ENCODE measurements at places on chromosomes 11 and 22. TPM values are rescaled to one million over a fixed set of nuclear protein-coding genes. Genes with fewer than 3 reads are reported as not detected.

DNA sequence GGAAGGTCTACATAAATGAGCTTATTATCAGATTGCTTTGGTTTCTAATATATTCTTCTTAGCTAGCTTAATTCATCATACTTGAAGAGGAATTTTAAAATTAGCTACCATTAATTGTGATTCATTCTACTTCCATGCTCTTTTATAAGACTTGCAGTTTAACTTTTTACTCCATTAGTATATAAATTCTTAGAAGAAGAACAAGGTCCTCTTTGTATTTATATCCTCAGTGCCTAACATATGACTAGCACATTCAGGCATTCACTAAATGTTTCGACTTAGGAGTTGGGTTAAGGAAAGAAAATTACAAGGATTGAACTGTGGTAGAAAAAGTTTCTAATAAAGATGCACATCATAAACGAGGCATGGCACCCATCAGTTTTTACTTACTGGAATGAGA, 1135.5 kb downstream of the JRKL start:
- no peak for DNase-seq

GRCh38 chr11:67022961-67023956, at the start of gene SYT12:
SYT12 (plus strand) TSS chr11:67023134; CDS start chr11:67030145, 7,011 bp downstream.
- DNase-seq, result peak; percentile 60

- DNase-seq, result no peak
These were observed 130.9 kb downstream of the KIF18A start for GRCh38 chr11:27977031-27977430.

DNA sequence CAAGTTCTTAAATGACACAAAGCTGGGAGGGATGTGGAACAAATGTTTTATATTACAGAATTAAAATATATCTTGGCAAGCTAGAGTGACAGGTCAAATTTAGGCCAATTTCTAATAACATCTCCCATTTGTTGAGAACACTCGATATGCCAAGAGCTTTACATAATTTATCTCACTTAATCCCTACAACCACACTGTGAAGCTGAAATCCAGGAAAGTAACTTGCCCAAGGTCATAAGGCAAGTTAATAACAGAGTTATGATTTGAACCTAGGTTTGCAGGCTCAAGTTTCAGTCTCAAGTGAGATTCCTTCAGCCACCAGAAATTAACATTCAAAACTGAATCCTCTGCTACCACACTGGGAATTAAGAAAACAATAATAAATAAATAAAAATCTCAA, 38.3 kb downstream of the RAB30 start:
- DNase-seq, result no peak

- no peak for DNase-seq
These were observed 668 bp downstream of the MADD start for GRCh38 chr11:47270331-47271271.

- no peak for DNase-seq
These were observed 31.5 kb upstream of the PLET1 start for GRCh38 chr11:112292188-112292587.

GRCh38 chr11:30573951-30574350, 12.2 kb downstream of the MPPED2 start:
- DNase-seq, result no peak

Gene TMEM225
- total RNA-seq, result not detected

Gene CBLIF
- total RNA-seq, result not detected

Gene CABP4
- total RNA-seq, result not detected

Data from SJSA1 (cell line).